ENCODE measurements at places on chromosomes 12 and 14.

- no peak for DNase-seq
Observed at GRCh38 chr12:121095544-121096198, 37.0 kb upstream of the P2RX7 start.

DNA sequence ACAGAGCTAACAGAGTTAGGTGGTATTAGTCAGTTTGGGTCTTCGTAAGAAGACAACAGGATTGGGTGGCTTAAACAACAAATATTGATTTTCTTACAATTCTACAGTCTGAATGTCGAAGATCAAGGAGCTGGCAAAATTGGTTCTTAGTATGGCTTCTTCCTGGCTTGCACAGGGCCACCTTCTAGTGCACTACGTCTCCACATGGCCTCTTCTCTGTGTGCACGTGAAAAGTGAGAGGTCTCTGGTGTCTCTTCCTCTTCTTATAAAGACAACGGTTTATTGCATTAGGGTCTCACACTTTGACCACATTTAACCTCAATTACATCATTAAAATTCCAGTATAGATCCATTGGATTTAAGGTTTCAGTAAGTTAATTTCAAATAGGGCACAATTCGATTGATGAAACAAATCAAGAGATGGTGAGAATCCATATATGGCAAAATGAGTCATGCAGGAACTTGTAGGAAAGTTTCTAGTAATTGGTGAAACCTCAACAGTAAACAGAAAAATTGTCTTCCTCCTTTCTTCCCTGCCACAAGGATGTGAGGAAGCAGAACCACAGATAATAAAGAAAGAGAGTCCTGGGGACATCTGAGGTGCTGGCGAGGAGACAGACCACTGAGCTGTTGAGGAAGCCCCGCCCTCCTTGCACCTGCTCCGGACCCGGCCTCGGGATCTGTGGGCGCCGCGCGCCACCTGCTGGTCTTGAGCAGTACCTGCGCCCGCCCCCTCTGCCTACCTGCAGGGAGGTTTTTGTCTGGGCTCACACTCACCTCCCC, 846.7 kb downstream of the TMEM121 start:
- DNase-seq: no peak

GRCh38 chr12:89235189-89235993, 116.9 kb downstream of the DUSP6 start:
- DNase-seq: no peak

GRCh38 chr14:22391908-22392565, 197.0 kb downstream of the DAD1 start:
- no peak for DNase-seq

- no peak for DNase-seq
Observed at GRCh38 chr12:131383741-131384543, 326.9 kb upstream of the SFSWAP start.

GRCh38 chr14:73753124-73753886, 39.1 kb upstream of the PNMA1 start:
- no peak for DNase-seq

- no peak for DNase-seq
Observed at GRCh38 chr12:24738441-24738840, 210.5 kb downstream of the BCAT1 start.

- no peak for DNase-seq
Observed at GRCh38 chr14:32417956-32418552, 89.0 kb downstream of the AKAP6 start.

- DNase-seq: no peak
Observed at GRCh38 chr14:24978862-24979724, 70.9 kb downstream of the STXBP6 start.

DNA sequence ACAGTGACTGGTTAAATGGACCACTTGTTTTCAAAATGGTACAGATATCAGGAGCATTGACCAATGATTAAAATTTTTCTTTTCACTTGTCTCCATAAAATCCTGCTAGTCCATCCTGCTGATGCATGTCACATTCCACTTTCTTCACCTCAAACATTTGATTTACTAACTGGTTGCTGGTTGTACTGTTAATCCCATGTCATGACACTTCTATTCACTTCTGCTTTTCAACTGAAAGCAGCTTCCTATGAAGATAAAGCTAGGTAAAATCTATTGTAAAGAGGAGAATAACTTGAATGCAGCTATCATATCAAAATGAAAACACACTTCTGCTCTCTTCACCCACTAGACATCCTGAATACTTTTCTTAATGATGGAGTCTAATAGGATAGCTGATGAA, 149.6 kb upstream of the OTX2 start:
- DNase-seq: no peak

GRCh38 chr14:58815794-58816193, 178.0 kb downstream of the DACT1 start:
- DNase-seq: no peak

GRCh38 chr12:64808110-64808509, 16.3 kb upstream of the TBC1D30 start:
- DNase-seq: no peak

DNA sequence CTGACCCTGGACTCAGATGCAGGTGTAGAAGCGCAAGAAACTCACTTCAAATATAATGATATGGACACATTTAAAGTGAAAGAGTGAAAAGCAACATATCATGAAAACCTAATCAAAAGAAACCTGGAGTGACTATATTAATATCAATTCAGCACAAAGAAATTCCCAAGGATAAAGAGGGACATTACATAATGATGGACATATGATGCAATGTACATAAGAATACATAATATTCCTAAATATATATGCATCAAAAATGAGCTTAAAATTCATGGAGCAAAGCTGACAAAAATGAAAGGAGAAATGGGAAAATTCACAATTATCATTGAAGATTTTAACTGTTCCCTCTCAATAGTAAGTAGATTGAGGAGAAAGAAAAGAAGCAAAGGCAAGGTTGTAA, 24.6 kb downstream of the PTPRR start:
- no peak for DNase-seq

GRCh38 chr12:96250119-96250685, 56.0 kb downstream of the ELK3 start:
- DNase-seq: no peak

- no peak for DNase-seq
Observed at GRCh38 chr14:75182821-75183220, 6.4 kb upstream of the TMED10 start.

DNA sequence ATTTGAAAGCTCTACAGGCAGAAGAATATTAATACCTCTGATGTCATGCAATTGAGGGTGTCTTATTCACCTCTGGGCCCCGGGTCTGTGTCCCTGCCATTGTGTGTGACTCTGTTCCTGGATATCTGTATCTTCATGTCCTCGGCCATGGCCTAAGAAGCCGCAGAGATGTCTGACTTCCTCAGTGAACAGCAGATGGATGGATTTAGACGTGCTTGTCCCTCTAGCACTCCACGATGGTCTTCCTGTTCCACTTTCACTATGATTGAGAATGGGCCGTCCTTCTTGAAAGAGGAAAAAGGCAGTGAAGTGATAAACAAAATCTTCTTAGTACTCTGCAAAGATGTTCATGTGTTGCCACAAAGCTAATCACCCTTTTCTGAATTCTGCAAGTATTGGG, 217.4 kb downstream of the SLC41A2 start:
- DNase-seq: no peak

- DNase-seq: no peak
Observed at GRCh38 chr14:71741241-71741640, 191.0 kb upstream of the RGS6 start.

- no peak for DNase-seq
Observed at GRCh38 chr14:95518045-95518751, 1.7 kb upstream of the SYNE3 start.

GRCh38 chr12:130563323-130563722, 152.8 kb downstream of the RIMBP2 start:
- DNase-seq: no peak

GRCh38 chr14:92510972-92511371, 2.6 kb upstream of the RIN3 start:
- DNase-seq: no peak

GRCh38 chr14:97921296-97921695, 1124.1 kb downstream of the VRK1 start:
- DNase-seq: no peak

- no peak for DNase-seq
Observed at GRCh38 chr12:105832806-105833205, 305.9 kb downstream of the NUAK1 start.

- no peak for DNase-seq
Observed at GRCh38 chr14:40841886-40842285, 764.8 kb upstream of the LRFN5 start.
